ENCODE measurements at places on chromosomes 16 and 17.

GRCh38 chr17:12691173-12691572 is 25.5 kb downstream of the MYOCD start:
- no peak overlapping the region for H3K27ac ChIP-seq
- H3K4me1 ChIP-seq: no peaks in the 10 kb centered on the region
- no peaks in the 10 kb centered on the region for H3K36me3 ChIP-seq
- H3K4me3 ChIP-seq: no peak overlapping the region
- peaks cover 16% of the 10 kb centered on the region for H3K27me3 ChIP-seq

DNA sequence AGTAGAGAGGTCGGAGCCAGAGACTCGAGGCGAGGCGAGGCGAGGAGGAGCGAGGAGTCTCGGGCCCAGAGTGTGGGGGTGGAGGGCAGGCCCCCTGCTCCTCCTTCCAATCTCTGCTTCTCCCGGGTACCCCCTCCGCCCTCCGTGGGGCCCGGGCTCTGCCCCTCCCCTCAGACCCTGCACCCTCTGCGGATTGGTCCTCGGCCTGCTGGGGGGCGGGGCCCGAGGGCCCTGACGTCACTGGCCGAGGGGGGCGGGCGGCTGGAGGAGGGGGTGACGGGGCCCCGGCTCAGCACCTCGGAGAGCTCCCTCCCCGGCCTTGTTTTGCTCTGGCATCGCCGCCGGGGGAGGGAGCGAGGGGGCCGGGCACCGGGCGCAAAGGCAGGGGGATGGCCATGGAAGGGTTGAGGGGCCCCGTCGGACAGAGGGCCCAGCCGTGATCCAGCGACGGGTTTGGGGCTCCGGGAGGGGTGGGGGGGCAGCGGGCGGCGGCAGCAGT is at the start of gene RUNDC3A:
Gene RUNDC3A (plus strand): TSS at position 282 of the 499 bp plus-strand sequence. CDS start 232 bp downstream, outside the sequence.
- H3K27me3 ChIP-seq: peaks cover 15% of the 10 kb centered on the region
- peak; percentile 71 for DNase-seq
- no peaks in the 10 kb centered on the region for H3K36me3 ChIP-seq

DNA sequence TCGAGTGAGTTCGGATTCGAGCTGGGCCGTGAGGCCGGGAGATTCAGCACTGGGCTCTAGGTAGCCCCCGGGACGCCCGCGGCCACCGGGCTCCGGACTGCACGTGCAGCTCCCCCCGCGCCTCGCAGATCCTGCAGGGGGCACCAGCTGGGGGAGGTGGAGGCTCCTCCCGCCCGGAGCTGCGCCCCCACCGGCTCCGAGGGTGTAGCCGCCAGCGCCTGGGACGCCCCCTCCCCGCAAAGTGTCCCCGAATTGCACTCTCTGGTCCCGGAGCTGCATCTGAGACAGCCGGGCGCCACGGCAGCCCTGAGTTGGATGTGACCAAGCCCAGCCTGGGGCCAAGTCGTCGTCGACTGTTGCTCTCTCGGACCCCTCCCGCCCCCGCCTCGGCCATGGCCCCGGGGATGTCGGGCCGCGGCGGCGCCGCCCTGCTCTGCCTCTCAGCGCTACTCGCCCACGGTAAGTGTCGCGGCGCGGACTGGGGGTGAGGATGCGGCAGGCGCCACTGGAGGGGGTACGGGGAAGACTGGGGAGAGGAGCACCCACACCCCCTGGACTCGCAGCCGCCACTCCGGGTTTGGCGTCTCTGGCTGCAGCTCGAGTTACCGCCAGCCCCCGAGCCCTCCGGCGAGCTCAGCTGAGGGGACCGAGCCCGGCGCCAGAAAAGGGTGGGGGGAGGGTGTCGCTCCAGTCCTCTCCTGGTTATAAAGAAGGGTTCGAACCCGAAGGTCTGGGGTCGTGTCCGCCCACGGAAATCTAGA is 1.5 kb downstream of the TMEM132E start:
- H3K27me3 ChIP-seq: no peaks in the 10 kb centered on the region
- no peak for DNase-seq
- no peaks in the 10 kb centered on the region for H3K4me1 ChIP-seq
- no peaks in the 10 kb centered on the region for H3K36me3 ChIP-seq
- no peak overlapping the region for H3K27ac ChIP-seq
- no peak overlapping the region for H3K4me3 ChIP-seq

GRCh38 chr17:57515662-57516211 is 229.4 kb downstream of the CCDC182 start:
- H3K27ac ChIP-seq: no peak overlapping the region
- H3K4me1 ChIP-seq: peaks cover 24% of the 10 kb centered on the region
- no peaks in the 10 kb centered on the region for H3K27me3 ChIP-seq
- DNase-seq: no peak

DNA sequence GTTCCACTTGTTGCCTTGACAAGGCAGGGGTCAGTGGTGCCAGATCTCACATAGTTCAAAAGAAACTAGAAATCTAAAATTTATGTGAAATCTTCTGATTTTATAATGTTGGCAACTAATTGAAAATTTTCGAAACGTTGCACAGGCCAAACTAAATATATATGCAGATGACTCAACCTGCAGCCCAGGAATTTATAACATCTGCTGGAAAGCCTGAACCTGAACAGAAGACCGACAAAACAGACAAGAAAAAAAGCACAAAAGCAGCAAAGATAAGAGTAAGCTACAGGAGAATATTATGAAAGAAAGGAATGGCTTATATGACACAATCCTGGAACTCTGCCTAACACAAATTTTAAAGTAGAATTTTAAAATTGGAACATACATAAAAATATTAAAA is 207.6 kb downstream of the CEP112 start:
- H3K36me3 ChIP-seq: no peaks in the 10 kb centered on the region
- no peak overlapping the region for H3K4me3 ChIP-seq
- no peaks in the 10 kb centered on the region for H3K27me3 ChIP-seq
- peaks cover 17% of the 10 kb centered on the region for H3K4me1 ChIP-seq
- H3K27ac ChIP-seq: no peak overlapping the region

GRCh38 chr17:83173914-83174361 is 94.5 kb downstream of the METRNL start:
- H3K27ac ChIP-seq: no peak overlapping the region
- no peak for DNase-seq
- no peaks in the 10 kb centered on the region for H3K4me1 ChIP-seq
- H3K27me3 ChIP-seq: peaks cover 16% of the 10 kb centered on the region
- no peak overlapping the region for H3K4me3 ChIP-seq
- H3K36me3 ChIP-seq: no peaks in the 10 kb centered on the region

- H3K27ac ChIP-seq: no peak overlapping the region
- DNase-seq: no peak
- no peaks in the 10 kb centered on the region for H3K36me3 ChIP-seq
- peaks cover 16% of the 10 kb centered on the region for H3K27me3 ChIP-seq
- H3K4me1 ChIP-seq: peaks cover 11% of the 10 kb centered on the region
- H3K4me3 ChIP-seq: no peak overlapping the region
Measured at GRCh38 chr17:80978499-80979497, 12.8 kb upstream of the CHMP6 start.
